ENCODE measurements at places on chromosomes 2 and 18.
A peak's percentile ranks its signal among the peaks of the same experiment; 100 is the strongest.

- DNase-seq: peak; percentile 22
These were observed 8.9 kb upstream of the REL start for GRCh38 chr2:60872510-60872928.

DNA sequence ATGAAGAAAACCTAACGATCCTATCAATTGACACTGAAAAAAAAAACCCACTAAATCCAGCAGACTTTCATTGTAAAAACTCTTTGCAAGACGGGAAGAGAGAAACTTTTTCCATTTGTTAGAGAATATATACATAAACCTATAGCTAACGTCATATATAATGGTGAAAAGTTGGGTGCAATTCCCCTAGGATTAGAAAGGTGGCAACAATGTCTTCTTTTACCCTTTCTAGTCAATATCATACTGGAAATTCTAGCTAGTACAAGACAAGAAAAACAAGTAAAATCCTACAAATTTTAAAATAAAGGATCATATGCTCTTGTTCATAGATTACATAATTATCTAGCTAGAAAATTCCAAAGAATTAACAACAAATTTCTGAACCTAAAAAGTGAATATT, 1596.5 kb upstream of the LRRTM1 start:
- no peak for DNase-seq

DNA sequence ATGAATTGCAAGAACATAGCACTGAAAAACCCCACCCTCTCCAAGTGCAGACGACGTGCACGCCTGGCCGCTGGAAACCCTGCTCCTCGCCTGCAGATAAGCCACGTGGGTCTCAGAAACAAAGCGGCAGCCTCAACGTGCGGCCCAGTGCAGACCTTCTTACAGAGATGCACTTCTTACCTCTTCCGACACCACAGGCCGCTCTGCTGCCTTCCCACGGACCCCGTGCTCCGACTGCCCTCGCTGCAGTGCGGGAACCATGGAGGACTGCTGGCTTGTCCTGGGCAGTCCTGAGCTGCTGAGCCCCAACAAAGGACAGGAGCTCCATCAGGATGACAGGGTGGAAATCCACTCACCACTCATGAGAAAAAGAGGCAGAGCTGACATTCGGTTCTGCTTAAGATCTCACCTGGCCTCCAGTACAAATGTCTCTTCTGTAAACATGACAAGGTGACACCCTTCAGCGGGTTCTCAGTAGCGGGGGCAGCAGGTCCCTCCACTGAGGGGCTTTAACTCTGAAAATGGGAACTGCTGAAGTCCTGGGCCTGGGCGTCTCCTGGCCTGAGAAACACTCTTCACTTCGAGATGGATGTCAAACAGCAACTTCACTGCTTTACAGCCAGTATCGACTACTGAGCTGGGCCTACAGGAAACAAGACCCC, 6.2 kb downstream of the COPS9 start:
- no peak for DNase-seq

DNA sequence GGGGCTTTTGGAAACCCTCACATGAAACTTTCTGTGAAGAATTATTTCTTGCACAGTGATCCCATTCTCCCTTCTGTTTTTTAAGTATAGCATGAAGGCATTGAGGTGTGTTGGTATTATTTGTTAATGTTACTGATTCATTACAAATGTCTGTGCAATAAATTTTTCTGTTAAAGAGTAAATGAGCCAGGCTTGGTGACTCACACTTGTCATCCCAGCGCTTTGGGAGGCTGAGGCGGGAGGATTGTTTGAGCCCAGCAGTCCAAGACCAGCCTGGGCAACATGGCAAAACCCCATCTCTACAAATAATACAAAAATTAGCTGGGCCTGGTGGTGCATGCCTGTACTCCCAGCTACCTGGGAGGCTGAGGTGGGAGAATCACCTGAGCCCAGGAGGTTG, 87.8 kb downstream of the KCTD18 start:
- no peak for DNase-seq

- no peak for DNase-seq
These were observed 74.8 kb upstream of the GLI2 start for GRCh38 chr2:120660771-120661459.

DNA sequence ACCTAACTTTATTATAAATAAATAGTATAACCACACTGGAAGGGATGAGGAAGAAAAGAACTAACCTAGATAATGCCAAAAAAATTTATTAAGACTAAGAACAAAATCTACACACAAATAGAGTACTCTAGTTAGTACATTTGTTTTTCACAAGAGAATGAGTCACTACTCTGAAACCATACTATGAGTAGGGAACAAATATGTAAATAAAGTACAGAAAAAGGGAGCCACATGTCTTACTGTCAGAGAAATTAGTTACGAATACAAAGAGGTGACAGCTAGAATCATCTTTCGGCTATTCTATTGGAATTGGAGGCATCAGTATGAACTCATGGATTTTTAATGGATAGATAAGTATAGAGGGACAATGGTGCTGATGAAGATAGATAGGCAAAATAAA, 150.5 kb downstream of the COPS8 start:
- DNase-seq: no peak

DNA sequence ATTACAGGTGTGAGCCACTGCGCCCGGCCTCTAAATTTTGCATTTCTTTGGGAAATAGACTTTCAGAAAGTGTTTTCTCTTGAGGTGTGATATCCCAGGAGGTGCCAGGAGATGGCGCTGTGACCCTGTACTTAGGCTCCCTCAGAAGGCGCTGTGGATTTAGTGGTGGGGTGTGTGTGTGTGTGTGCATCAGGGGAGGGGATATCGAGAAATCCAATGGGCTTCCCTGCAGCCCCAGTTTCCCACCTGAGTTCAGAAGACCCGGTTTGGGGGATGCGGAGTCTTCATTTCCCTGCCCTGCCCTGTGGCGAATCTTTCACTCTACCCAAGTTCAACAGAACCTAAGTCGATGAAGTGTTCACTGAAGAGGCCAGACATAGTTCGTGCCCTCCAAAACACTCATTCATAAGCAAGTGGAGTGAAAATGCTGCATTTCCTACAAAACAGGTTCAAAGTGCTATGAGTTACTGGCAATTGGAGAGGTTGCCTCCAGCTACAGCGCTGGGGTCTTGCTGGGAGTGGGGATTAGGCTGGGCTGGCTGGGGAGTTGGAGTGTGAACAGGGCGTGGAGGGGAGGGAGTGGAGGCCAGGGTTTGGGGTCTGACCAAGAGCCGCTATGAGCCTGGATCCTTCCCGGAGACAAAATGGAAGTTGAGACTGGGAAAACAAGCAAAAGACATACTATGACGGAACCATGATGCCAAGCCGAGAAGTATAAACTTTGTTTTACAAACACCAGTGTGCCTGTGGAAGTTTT, 6.5 kb upstream of the WNT6 start:
- DNase-seq: peak; percentile 45

- DNase-seq: no peak
These were observed 23.5 kb downstream of the SLC8A1 start for GRCh38 chr2:40428439-40428838.

- DNase-seq: no peak
These were observed 61.5 kb downstream of the TRIP12 start for GRCh38 chr2:229860334-229860733.

DNA sequence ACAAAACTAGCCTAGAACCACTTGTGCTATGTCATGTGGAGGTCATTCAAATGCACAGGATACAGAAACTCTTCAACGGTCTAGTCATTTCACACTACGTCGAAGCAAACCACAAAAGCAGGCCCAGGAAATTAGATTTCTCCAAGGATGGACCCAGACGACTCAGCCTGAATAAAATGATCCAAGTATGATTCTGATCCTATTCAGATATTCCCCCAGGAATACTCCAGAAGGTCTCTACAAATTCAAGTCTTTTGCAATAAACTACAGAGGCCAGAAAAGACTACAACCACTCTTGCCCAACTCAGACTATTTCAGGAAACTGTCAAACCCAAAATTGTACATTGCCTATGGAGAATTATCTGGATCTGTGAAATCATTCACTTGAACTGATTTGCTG, 422.5 kb downstream of the METTL4 start:
- DNase-seq: no peak

DNA sequence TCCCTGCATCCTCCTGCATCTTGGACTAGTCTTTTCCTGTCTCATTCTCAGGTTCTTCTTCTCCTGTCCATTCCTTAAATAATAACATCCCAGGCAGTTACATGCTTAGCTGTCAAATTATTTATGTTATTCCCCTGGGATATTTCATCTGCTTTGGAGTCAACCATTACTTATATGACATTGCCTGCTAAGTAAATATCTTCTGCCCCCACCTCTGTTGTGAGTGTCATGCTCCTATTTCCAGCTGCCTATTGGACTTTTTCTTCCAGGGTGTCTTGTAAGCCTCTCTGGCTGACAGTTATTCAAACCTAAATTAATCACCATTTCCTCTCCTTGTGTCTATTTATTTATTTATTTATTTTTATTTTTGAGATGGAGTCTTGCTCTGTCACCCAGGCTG, 124.7 kb upstream of the RASGRP3 start:
- DNase-seq: no peak

DNA sequence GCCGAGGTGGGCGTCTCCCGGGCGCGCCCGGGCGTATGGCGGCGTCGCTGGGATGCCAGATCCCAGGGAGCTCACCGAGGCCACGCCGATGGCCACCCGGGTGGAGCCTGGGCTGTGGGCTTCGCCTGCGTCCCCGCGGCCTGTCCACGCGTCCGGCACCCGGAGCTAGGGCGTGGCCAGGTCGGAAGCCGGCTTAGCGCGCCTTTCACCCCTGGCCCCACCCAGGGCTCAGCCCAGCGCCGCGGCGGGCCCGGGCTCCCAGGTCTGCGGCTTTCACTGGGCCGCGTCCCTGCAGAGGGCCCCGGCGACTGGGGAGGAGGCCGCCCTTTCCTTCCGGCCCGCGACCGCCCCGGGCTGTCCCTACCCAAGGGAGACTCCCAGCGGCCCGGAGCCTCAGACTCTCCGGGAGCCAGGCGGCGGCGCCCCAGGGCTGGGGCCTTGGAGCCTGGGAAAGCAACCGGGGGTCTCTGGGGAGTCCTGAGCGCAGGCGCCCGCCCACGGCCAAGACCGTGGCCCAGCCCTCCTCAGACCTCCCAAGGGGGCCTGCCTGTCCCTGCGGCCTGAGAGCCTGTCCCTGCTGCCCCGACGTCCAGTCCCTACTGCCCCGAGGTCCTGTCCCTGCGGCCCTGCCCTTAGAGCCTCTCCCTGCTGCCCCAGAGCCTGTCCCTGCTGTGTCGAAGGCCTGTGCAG, 36.3 kb upstream of the ITM2C start:
- DNase-seq: peak; percentile 42

DNA sequence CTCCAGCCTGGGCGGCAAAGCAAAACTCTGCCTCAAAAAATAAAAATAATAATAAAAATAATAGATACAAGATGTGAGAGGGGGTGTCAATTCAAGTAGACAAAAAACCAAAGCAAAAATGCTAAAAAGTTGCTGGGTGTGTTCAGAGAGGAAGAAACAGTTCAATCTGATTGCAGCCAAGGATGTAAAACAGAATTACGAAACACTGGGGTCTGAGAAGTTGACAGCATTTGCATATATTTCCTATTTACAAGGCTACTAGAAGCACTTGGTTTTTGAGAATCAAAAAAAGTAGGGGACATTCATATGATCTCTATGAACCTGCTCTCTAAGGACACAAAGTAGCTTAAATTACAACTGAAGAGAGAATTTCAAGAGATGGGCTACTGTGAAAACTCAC, 7.6 kb downstream of the TRIP12 start:
- no peak for DNase-seq

DNA sequence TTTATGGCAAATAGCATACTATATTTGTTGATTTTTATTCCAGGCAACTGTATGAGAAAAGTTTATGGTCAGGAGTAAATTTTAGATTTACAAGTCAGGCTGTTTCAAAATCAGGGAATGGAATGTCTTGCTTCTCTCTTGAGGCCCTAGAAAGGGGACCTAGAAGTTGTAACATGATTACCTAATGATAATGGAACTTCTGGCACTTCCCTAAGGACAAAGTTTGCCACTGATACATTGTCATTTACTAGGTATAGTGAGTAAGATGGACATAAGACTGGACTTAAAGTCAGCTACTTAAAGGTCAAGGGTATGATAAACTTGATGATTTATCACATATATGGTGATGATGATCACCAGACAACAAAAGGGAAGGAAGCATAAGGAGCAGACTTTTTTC, 103.3 kb upstream of the VRK2 start:
- DNase-seq: no peak

DNA sequence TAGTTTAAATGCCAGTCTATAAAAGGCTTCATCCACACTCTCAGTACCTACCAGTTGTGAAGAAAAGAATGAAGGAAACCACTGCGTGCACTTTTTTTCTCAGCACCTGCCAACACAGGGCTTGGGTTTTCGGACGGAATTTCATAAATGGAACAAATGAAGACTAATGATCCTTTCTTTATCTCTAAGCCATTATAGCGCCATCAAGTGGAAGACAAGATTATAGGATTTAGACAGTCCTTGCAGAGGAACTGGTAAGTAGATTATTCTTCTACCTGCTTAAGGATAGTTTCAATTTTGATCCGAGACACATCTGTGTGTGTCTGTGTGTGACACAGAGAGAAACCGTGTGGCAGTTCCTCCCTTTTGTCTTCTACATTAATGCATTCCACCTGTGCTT, 245.6 kb downstream of the NRXN1 start:
- no peak for DNase-seq

DNA sequence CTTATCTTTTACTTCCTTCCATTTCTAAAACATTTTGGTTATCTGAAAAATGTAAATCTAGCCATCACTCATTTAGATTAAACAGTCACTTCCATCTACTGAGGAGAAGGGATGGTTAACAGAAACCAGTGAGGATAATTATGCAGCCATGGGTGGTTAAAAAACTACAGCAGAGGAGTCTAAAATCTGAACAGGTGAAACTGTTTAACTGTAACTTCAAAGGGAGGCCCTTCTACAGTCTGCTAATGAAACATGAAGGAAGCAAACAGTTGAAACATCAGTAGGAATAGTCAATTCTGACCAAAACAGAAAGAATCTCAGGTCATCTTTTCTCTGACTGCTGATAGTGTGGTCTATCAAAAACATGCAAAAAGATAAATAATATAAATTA, 71.0 kb downstream of the DTNB start:
- no peak for DNase-seq

DNA sequence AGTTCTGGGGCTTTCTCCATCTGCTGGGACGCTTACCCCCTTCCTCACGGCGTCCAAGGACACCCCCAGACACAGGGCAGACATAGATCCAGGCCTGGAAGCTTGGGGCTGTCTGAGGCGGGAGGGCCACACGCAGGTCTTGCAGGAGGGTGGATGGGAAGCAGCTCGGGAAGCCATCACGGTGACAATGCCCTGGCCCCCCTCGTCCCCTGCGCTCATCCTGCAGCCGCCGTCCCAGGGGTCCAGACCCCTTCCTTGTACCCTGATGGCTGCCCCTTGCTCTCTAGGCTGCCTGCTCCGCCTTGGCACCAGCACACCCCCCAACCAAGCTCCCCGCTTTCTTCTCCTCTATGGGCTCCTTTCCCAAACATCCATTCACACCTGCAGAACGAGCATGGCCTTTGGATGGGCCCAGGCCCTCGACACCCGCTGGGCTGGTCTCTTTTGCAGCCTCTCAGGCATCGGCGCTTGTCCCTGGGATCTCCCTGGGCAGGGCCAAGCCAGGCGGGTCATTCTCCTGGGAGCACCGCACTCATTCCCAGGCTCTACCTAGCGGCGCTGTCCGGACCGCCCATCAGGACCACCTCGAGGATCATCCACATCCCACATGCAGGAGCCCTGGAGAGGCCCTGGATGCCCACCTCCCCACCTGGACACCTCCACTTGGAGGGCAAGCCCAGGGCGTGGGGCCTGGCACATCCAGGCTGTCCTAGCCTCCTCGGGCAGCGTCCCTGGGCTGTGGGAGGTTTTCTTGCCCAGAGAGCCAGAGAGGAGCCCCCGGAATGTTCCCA, 274.9 kb downstream of the NDUFA10 start:
- DNase-seq: no peak

Data from T-helper 1 cell (primary cell).